Right ventricle myocardium inferior (tissue), 1 donor: ENCODE measurements at places on chromosomes 12 and 14. TPM values are rescaled to one million over a fixed set of nuclear protein-coding genes. Genes with fewer than 3 reads are reported as not detected.

CALM1 gene
- total RNA-seq: 638 TPM

EXOC3L4 gene
- total RNA-seq: 1.2 TPM

TAS2R14 gene
- total RNA-seq: 0.38 TPM

LRRC23 gene
- total RNA-seq: 9.4 TPM

RPL10L gene
- not detected for total RNA-seq

DIO2 gene
- 1.6 TPM for total RNA-seq

ANG gene
- total RNA-seq: 4.5 TPM

CLEC4D gene
- 0.11 TPM for total RNA-seq

SUOX gene
- total RNA-seq: 28.1 TPM

CLECL1 gene
- total RNA-seq: 0.76 TPM

DNA sequence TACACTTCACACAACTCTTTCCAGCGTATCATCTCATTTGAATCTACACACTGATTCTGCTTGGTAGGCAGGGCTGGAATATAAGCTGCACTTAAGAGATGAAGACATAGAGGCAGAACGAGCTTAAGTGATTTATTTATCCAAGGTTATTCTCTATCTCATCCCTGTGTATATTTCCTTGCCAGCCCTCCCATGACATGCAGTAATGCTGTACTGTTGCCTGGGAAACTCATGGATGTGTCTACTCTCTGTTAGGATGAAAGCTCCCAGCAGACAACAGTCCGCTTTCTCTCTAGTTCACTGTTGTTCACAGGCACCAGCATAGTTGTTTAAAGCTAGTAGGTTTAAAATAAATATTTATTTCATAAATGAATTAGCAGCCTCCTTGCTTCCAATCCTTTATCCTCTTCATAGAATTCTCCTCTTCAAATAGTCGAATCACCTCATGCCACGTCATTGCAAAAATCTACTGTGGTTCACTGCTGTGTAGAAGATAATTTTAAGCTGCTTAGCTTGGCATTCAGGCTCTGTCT lies 25.4 kb downstream of the FGF6 start:
- no peak for DNase-seq

DNA sequence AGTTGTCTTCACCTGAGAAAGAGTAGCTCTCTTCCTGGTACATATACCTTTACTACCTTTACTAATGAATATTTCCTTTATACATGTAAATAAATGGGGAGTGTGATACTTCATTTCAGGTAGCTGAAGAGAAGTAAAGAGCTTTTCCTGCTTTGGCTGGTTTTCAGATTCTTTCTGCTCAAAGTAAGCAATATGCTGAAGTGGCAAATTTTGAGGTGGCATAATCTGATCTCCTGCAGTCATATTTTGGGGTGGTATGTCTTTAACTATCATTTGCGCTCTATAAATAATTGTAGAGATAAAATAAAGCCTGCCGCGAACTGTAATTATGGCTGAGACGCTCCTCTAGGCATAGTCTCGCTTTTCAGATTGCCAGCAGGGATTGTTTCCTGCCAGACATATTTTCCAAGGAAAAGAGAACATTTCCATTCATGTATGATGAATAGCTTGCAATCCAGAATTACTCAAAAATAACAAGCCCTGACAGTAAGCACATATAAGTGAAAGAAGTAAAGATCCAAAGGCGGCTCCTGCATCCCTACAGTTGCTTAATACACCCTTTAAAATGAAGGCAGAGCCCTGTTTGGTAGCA lies 200.7 kb downstream of the C12orf50 start:
- no peak for DNase-seq

DNA sequence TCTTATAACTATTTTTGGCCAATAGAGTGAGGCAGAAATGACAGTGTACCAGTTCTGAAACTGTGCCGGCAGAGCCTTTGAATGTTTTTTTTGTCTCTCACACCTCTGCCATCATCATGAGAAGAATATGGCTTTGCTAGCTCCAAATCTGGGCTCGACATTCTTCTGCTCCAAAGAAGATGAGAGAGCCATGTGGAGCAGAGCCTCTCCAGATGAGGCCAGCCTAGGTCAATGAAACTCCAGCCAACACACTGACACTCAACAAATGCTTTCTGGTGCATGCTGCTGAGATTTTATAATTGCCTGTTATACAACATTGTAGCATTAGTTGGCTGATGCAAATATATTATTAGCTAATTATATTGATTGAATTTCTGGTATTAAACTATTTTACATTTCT lies 154.7 kb downstream of the SLC38A4 start:
- no peak for DNase-seq

DNA sequence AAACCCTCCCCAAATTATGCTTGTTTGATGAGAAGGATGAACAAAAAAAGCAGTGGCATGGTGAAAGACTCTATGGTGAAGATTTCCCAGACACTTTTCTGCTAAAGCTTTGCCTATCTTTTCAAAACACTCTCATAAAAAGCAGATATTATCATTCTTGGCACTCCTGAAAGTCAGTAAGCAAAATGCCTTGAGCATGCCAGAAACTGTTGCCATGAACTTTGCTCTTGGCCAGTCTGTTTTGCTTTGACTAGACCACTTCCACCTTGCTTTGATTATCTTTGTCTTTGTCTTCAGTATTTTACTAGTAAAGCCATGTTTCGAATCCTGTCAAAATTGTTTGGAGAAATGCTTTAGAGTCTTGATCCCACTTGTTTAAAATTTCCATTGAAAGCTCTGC lies 110.4 kb downstream of the CNTN1 start:
- DNase-seq: no peak

- no peak for DNase-seq
Measured at GRCh38 chr14:35034440-35034833, 11.6 kb upstream of the FAM177A1 start.

DNA sequence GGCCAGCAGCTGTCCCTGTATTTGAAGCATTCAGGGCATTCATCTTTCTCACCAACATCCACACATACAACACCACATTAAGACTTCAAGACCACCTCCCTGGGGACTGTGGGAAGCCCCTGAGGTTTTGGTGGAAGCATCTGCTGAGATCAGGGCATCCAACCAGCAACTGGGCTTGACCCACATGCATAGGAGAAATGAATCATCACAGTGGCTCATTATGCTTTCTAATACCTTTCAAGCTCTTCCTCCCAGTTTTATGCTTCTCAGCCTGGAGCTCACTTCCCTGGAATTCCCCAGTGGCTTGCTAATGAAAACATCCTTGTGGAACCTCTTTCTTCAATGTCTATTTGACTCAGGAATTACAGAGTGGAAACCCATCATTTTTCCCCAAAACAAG lies 21.4 kb upstream of the CMKLR1 start:
- no peak for DNase-seq

DNA sequence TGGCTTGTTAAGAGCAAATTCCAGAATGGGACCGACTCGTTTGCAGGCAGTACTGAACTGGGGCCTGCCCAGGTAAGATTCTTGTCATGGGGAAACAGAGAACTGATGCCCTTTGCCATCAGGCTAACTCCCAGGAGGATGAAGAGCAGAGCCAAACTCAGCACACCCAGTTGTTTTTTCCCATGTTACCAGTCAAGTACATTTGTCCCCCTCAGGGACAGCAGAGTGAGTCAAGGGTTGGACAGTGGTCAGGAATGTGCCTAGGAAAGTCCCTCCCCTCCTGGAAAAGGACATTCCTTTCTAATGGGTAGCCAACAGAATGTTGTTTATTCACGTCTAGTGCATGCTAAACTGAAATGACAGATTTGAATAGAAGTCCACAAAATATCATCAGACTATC lies 1.6 kb downstream of the ART4 start:
- DNase-seq: peak; percentile 43

- no peak for DNase-seq
Measured at GRCh38 chr12:3282384-3282670, 205.1 kb downstream of the TSPAN9 start.

DNA sequence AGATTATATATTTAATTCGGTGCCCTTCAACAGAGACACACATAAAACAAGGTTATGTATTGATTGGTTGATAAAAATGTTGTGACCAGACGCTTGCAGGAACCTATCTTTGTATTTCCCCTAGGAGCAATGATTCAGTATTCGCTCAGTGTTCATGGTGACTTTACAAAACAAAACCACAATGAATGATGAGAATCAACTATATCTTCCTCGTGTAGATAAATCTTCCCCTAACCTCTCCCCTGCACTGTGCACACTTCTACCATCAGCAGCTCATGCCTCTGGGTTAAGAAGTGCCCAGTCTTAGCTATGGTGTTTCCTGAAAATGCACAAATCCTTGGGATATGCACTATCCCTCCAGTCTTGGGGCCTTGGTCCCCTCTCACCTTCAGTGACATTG lies 16.3 kb downstream of the RIN3 start:
- DNase-seq: no peak

GRCh38 chr14:104333646-104334423 lies 195.4 kb downstream of the KIF26A start:
- DNase-seq: peak; percentile 61

DNA sequence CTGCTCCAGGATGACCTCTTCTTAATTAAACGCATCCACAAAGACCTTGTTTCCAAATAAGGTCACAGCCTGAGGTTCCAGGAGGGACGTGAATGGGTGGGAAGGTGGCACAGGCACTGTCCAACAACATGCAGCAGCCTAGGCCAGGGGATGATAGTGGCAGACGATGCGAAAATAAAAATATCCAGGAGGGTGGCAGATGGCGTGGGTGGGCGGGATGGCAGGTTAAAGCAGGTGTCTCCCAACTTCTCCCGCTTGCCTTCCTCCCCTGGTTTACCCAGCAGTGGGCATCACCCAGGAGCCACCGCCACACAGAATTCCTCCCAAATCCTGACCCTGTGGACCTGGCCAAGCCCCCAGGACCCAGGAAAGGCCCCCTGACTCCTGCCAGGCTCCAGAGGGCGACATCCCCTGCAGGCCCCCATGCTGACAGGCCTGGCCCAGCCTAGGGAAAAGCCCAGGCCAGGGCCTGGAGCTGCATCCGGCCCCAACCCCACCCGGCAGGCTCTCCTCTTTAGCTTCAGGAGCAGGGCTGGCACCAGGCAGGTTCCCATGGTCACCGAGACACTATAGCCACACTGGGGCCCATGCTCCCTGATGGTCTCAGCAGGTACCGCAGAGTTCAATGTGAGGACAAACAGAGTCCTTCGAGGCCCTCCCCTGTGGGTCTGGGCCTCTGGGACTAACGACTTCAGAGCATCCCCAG lies 9.7 kb downstream of the NCOR2 start:
- DNase-seq: no peak

- no peak for DNase-seq
Measured at GRCh38 chr12:74906224-74906623, 303.4 kb downstream of the KCNC2 start.

GRCh38 chr14:100314724-100315123 lies 8.4 kb upstream of the SLC25A47 start:
- no peak for DNase-seq

GRCh38 chr12:93818488-93819049 lies 141.4 kb downstream of the CRADD start:
- DNase-seq: no peak

GRCh38 chr12:104201238-104202001 lies 14.2 kb upstream of the TXNRD1 start:
- DNase-seq: no peak

GRCh38 chr14:90317286-90317685 lies 14.5 kb downstream of the NRDE2 start:
- DNase-seq: no peak

DNA sequence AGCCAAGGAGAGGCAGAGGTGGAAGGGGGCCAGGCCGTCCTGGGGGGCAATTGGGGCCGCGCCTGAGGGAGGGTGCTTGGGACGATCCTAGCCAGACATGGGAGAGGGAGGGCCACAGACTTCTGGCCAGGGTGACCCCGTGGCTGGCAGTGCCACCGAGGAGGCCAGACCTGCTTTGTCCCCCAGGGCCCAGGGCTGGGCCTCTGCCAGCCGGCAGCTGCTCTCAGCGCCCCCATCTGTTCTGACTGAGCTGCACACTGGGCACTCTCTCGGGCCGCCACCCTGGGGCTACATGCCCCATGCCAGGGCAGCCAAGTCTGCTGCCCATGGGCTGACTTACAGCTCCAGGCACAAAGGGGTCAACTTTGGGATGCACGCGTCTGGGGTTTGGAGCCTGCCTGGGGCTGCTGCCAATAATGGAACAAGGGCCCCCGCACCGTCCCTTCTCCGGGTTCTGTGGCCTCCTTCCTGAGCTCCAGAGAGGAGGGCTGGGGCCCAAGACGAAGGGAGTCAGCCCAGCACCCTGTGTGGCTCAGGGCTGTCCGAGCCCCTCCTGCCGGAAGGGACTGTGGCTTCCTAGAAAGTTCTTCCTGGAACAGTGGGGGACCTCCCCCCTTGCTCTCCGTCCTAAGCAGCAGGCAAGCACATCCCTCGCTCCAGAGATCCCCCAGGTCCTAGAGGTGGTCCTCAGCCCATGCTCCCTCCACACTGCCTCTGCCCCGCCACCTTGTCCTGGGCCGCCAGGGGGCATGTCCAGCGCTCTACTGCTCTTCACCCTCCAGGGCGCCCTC lies 1.1 kb downstream of the ADSS1 start:
- DNase-seq: no peak
